ENCODE measurements at places on chromosomes 6 and 20.

- no peak for DNase-seq
Observed at GRCh38 chr6:89630488-89630887, 8.1 kb downstream of the LYRM2 start.

DNA sequence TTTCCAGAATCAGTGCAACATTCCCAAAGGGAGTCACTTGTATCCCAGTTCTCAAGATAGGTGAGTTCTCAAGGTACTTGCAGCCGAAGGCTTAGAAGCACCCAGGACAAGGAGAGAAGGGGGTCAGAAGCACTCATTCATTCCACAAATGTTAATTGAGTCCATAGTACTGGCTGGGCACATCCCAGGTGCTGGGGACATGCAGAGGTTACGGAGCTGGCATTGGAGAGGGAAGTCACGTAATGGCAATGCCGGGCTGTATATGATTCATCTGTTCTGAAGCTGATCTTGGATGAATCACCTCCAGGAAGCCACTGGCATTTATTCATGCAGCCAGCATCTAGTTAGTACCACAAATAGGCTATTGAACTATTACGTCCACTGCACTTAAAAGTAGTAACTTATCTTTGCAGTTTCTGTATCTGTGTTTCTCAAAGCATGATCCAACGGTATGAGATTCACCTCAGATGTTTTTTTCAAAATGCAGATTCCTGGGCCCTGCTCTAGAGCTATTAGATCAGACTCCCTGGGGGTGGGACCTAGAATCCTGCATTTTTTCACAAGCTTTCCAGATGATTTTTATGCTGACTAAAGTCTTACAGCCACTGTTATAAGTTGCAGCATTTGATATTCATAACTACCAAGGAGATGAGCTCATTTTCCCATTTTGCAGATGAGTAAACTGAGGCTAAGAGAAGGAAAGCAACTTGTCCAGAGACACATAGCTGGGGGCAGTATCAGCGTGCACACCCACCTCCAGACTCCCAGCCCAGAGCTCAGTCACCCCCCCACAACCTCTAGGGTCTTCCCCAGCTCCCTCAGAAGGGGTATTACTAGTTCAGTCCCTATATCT, 44.1 kb upstream of the ID1 start:
- DNase-seq: no peak

GRCh38 chr6:119249319-119249718, 100.2 kb downstream of the MAN1A1 start:
- DNase-seq: no peak

DNA sequence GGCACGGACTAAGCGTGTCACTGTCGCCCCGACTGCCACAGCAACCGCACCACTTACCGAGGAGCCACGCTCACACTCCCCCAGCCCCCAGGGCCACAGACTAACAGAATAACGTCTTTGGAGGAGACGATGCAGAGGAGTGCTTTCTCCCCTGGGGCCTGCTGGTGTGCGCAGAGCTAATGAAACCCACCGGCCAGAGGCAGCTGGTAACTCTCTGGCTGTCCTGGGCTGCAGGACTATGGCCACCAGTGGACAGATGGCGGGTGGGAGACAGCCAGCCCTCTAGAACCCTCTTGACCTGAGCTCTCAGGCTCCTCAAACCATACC, 228.0 kb downstream of the DLL1 start:
- no peak for DNase-seq

DNA sequence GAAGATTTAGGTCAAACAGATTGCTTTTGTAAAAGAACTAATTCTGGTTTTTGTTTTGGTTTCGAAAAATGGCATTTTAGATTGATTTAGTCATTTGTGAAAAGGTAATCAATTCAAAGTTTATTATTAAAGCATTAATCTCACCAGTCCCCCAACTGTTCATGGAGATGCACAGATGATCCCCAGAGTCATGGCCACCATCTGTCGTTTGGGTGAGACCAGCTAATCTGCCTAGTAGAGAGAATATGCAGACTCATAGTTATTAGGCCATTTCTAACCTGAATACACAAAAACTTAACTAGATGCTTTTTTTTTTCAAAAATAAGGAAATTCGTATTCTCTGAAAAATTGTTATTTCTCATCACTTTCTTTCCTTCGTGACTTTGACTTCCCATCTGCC, 58.1 kb downstream of the C6orf58 start:
- DNase-seq: no peak

- DNase-seq: no peak
Observed at GRCh38 chr6:131640100-131640499, 3.0 kb downstream of the ENPP3 start.

Measured in GM12864 (cell line).